ENCODE measurements at places on chromosomes 6 and 20.
A peak's percentile ranks its signal among the peaks of the same experiment; 100 is the strongest.

DNA sequence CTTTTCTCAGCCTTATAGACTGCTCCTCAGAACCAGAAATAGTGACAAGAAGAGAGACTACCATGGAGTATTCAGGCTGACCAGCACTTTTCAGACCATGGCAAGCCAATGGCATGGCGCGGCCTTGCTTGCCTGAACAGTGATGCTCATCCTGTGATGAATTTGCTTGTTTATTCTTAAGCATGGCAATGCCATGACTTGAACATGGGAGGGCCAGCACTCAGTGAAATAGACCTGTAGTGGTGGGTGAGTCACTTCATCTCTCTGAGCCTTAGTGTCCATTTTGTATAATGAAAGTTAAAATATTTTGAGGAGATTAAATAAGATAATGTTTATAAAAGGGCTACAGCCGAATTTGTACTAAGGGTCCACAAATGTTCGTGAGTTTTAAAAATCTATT, 79.1 kb downstream of the LRRC1 start:
- no peak for DNase-seq

GRCh38 chr6:1473166-1473565, 83.8 kb downstream of the FOXF2 start:
- DNase-seq, result no peak

DNA sequence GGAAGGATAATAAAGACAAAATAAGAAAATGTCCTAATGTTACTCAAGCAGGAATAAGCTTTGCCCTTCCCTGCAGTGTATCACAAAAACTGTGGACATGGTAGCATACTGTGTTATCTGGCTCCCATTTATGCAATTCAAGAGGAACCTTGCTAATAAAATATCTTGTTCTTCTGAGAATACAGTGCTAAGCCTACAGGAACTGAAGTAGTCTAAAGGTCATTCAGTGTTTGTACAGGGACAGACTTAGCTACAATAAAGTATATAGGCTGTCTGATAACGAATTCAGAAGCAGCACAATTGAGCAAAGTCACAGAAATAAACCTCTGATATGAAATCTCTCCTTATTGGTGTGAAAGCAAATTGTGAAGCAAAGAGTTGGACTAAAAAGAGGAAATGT, 59.6 kb upstream of the SDHAF4 start:
- no peak for DNase-seq

DNA sequence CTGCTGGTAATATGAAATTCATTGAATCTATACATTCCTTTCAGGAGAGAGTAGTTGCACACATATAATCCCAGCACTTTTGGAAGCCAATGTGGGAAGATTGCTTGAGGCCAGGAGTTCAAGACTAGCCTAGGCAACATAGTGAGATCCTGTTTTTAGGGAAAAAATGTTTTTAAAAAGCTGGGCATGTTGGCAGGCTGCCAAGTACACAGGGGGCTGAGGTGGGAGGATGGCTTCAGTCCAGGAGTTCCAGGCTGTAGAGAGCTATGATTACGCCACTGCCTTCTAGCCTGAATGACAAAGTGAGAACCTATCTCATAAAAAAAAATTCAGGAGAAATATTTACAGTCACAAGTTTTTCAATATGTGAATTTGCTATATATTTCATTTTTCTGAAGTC, 71.9 kb downstream of the GRM1 start:
- DNase-seq, result no peak

DNA sequence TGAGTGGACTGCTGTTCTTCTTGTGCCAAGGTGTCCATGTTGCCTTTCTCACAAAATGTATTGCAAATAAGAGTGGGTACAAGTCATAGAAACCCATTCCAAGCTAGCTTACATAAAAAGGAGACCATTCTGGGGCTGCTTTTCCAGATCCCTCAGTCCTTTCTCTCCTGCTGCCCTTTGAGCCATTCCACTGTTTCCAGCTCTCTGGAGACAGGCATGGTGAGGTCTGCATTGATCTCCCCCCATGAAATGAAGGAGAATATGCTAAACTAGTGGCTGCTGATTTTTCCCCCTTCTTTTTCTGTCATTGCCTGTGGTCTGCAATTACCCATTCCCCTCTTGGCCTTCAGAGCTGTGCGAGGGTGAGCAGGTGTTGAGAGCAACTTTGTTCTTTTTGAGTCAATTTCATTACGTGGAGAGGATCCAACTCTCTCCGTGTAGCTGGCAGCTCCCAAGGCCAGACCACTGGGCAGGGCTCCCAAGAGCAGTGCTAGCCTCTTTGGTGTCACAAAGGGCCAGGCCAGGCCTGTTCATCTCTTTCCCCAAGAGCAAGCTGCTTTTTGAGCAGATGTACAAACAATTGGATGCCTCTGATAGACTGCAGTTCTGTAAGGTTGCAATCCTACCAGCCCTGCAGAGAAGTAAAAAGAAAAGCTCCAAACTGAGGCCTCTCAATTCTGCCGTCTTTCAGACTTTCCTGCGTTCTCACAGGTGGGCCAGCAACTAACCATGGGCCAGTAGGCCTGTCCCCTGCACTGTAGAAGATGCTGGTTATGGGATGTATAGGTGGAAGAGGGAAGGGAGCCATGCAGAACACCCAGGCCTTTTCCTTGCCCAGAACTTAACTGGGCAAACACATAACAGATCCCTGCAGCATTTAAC, 96.1 kb upstream of the ARMC2 start:
- DNase-seq, result no peak

GRCh38 chr6:44176130-44176761, 17.6 kb downstream of the CAPN11 start:
- DNase-seq, result no peak

GRCh38 chr6:26172608-26172968, 85.4 kb downstream of the HFE start:
- DNase-seq, result peak; percentile 51

GRCh38 chr6:35486005-35486925, 10.6 kb downstream of the TEAD3 start:
- no peak for DNase-seq

- no peak for DNase-seq
Measured at GRCh38 chr6:16471222-16471909, 233.0 kb downstream of the GMPR start.

DNA sequence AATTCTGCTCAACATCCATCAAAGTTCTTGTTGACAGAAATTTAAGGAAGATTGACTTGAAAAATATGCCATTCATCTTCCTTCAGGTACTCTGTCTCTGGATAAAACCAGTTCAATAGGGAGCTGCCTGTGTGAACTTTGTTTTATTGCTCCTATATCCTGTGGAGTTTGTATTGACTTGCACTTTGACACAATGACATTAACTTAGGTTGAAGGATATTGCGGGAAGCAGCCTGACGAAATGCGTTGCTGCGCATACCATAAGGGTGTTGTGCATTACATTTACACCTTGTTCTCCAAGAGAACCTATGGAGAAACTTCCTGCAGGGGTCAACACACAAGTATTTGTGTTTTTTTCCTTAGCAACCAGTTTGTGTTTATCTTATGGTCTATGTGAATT, 185.4 kb upstream of the GRIK2 start:
- no peak for DNase-seq

DNA sequence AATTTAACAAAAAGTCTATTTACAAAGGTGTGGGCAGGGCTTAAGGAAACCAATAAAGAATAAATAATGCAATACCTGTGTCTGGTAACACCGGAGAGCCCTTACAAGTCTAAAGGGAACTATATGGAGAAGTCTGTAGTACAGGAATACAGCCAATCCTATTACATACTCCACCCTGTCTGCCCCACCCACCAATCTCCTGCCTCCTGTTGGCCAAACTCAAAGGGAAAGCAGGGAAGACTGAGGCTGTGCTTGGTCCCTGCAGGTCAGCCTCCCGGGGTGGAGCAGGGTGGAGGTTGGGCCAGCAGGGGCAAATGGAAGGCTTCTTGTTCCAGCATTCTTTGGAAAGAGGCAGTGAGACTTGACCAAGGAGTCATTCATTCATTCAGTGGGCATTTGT, 31.5 kb downstream of the METTL24 start:
- DNase-seq, result no peak

Measured in MV-4-11 (cell line).